ENCODE measurements at places on chromosomes 5 and 9.

DNA sequence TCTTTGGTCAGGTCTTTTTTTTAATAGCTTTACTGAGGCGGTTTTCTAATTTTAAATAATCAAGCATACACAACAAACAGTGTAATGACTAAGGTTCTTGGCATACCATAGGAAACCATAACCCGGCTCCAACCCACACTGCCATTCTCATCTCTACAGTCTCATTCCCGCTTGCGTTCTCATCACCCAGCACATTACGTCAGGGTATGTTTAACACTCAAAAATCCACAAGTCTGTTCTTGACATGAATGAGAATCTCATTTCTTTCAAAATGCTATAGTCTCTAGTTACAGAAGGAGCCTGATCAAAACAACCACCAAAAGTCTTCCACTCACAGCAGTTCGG lies 505 bp downstream of the C5orf34 start:
- DNase-seq, result no peak

DNA sequence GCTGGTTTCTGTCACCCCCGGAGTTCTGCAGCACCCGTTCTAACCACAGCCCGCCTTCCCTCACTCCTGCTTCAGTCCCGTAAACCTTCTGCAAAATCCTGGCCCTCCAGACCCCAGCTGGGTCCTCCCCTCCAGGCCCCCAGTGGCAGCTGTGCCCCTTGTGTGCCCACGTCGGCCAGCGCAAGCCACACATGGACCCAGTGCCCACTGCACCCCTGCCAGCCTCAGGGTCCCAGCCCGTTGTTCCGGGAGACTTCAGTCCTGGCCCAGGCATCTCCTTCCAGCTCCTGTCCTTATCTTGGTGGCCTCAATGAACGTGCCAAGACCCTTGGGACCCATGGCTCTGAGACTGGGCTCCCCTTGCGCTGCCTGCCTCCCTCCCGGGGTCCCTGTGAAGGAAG lies 43.2 kb downstream of the EXD3 start:
- DNase-seq, result peak; percentile 12

DNA sequence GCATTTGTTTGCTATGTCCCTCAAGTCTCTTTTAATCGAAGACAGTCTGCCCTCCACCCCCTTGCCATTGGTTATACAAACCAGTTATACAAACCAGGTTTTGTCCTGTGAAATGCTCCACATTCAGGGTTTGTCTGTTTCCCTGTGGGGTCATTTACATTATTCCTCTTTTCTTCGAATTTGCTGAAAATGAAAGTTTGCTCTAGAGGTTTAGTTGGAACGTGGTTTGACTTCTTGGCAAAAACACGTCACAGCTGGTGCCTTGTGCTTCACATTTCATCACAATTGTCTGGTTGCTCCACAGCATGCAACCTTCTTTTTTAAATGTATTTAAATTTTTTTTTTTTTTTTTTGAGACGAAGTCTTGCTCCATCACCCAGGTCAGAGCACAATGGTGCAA lies 4.2 kb upstream of the HAVCR2 start:
- no peak for DNase-seq

GRCh38 chr9:85743275-85744128 lies 1.7 kb upstream of the AGTPBP1 start:
- no peak for DNase-seq

GRCh38 chr5:79416499-79416898 lies 97.4 kb downstream of the HOMER1 start:
- DNase-seq, result no peak

Data from heart left ventricle (tissue), 16 donors.